Esophagus squamous epithelium (tissue), 5 donors: ENCODE measurements at places on chromosomes 13 and 19. TPM values are rescaled to one million over a fixed set of nuclear protein-coding genes. Genes with fewer than 3 reads are reported as not detected.

GRCh38 chr13:21567714-21568113, 36.3 kb downstream of the MICU2 start:
- DNase-seq = no peak

GRCh38 chr13:30113983-30114570, 193.3 kb downstream of the KATNAL1 start:
- no peak for DNase-seq

GRCh38 chr13:91240341-91240740, 107.1 kb upstream of the MIR17HG start:
- DNase-seq = no peak

GRCh38 chr13:73633817-73634460, 500.3 kb downstream of the KLF12 start:
- DNase-seq = no peak

GRCh38 chr13:29497137-29497654, 98.3 kb downstream of the SLC7A1 start:
- DNase-seq = no peak

SIGLEC12 gene
- total RNA-seq = 0.91 TPM

- DNase-seq = no peak
These were observed 1238.0 kb downstream of the PCDH17 start for GRCh38 chr13:58869566-58869965.

DNA sequence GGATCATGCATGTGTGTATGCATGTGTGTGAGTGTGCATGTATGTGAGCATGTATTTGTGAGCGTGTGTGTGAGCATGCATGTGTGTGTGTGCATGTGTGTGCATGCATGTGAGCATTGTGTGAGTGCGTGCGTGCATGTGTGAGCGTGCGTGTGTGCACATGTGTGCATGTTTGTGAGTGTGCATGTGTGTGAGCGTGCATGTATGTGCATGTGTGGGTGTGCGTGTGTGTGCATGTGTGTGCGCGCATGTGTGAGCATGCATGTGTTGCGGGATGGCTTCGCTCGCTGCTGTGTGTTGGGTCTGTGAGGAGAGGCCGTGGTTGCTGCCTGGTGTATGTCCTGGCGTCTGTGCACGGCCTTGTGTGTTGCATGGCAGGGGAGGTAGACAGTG, 32.4 kb downstream of the PAK4 start:
- DNase-seq = no peak

- no peak for DNase-seq
These were observed 7.1 kb downstream of the PCDH9 start for GRCh38 chr13:67223024-67223423.

DNA sequence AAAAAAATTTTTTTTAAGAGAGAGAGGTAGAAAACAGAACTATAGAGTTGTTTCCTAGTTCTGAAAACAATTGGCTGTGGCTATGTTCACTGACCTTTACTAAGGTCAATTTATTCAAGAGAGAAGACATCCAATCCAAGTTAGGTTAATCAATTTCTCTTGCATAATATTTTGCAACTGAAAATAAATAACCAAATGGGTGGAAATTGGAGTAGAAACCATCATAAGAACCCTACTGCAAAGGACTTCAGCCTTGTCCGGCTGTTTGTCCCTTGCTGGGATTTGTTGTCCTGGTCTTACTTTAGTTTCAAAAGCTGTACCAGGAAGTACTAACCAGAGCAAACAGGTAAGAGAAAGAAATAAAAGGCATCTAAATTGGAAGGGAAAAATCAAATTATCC, 23.3 kb upstream of the ZC3H13 start:
- DNase-seq = no peak

DNA sequence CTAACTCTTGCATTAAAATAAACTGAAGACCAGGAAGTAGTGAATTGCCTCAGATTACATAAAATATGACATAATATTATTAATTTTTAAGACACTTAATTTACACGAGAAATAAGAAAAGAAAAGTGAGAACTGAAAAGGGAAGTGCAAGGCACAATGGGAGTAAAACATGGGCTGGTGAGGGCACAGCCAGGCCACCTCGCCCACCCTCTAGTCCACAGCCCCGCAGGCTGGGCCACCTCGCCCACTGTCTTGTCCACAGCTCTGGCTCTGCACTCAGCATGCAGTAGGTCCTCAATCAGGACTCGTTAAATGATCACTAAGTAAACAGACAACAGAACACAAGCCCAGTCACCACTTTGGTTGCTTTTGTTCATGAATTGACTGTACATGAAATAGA, 67.8 kb upstream of the ARHGEF7 start:
- no peak for DNase-seq

GRCh38 chr19:55554741-55555152, 9.4 kb upstream of the SBK3 start:
- no peak for DNase-seq

LGALS14 gene
- not detected for total RNA-seq

DNA sequence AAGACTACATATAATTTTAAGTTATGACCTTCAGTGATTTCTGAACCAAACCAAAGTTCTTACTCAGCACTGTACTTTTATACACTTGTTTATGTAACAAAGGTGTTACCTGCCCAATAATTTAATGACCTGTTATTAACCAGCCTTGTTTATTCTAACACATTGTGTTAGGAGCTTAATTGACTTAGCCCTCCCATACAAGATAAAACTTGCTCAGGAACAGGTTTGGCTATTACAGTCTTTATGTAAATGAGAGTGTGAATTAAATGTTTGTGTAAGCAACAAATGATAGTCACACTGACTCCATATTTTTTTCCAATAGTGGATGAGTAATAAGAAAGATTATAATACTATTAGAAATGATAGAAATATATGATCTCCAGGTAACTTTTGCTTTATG, 51.8 kb upstream of the MYCBP2 start:
- DNase-seq = no peak

GRCh38 chr19:49447485-49448431, 3.9 kb downstream of the PIH1D1 start:
- no peak for DNase-seq

S1PR5 gene
- total RNA-seq = 16.8 TPM

DNA sequence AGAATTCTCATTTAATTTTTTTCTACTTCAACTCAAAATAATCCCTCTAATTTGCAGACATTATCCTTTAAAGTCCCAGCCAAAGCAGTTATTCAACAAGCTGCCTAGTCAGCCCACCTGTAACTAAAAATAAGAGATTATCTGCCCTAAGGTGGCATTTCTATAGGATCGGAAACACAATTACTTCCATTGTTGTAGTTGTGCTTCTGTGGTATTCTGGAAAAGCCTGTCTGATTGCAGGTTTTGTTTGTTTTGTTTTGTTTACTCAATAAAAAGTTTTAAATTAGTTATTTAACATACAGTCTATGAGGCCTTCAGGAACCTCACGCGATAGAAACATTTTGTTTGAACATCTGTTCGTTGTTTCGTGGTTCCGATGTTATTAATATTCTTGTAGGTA, 101.0 kb downstream of the ZIC5 start:
- no peak for DNase-seq

- no peak for DNase-seq
These were observed at the start of gene FLT1 for GRCh38 chr13:28494778-28495537. Gene FLT1, minus strand, starts transcription at chr13:28495128. Its CDS starts 285 bp downstream, at chr13:28494843.

MBD3L2 gene
- not detected for total RNA-seq
